ENCODE measurements at places on chromosomes 1 and 21. TPM values are rescaled to one million over a fixed set of nuclear protein-coding genes. Genes with fewer than 3 reads are reported as not detected.

DNA sequence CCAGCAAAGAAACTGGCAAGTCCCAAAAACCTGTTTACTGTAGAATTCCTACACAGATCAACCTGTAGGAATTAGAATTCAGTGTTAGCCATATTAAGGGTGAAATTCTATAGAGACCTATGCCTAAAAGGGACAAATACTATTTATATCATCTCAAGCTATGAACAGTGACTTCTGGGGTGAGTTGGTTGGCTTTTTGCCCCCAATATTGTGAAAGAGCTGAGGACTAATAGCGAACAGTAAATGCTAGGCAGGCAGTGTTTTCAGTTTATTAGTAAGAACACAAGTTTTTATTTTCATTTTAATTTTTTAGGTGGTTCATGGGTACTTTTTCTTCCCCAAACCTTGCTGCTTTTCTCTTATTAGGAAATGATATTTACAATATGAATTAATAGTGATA, 15.3 kb downstream of the SLC16A4 start:
- DNase-seq, result no peak

CLCA4 gene
- not detected for polyA plus RNA-seq

DNA sequence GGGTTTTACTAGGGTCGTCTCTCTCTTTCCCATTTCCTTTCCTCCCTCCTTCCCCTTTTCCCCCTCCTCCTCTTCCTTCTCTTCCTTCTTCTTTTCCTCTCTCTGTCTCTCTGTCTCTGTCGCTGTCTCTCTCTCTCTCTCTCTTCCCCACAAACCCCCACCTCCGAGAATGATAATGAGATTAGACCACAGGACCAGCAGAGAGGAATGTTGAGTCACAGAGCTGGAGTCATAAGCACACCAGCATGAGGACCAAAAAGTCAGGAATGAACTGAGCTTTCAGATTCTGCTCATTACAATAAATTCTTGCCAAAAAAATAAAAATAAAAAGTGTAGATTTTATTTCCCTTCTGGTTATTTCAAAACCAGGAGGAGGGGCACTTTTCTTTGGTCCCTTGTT, 377.4 kb downstream of the LTN1 start:
- no peak for DNase-seq

DNA sequence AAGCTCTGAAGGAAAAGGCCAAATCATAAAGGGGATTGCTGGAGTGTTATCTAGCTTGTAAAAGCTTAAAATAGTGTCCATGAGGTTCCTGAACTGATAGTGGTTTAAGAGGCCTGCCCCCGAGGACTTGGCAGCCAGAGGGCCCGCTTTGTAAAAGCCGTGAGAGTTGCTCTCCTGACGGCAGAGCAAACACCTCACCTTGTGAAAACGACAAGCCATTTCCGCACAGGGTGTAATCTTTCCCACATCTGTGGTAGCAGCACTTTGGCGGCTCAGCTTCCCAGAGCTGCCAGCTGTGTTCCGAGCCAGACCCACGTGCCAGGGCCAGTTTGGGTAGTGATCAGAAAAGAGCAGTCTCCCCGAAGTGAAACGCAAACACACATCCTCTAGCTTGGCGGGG, 37.0 kb downstream of the SERBP1 start:
- DNase-seq, result peak; percentile 11

GRCh38 chr1:8169364-8170058, 143.4 kb upstream of the ERRFI1 start:
- DNase-seq, result peak; percentile 83

IER5 gene
- polyA plus RNA-seq, result 7.4 TPM

AMY1C gene
- not detected for polyA plus RNA-seq

GRCh38 chr21:33825915-33826314, 89.7 kb downstream of the ATP5PO start:
- no peak for DNase-seq

PLA2G2C gene
- 0.33 TPM for polyA plus RNA-seq

H6PD gene
- polyA plus RNA-seq, result 40.5 TPM

RBP7 gene
- 22.3 TPM for polyA plus RNA-seq
